CD8-positive, alpha-beta memory T cell (primary cell): ENCODE measurements at places on chromosomes 5 and 9. TPM values are rescaled to one million over a fixed set of nuclear protein-coding genes. Genes with fewer than 3 reads are reported as not detected.

PTPN3 gene
- 0.48 TPM for total RNA-seq

F12 gene
- 9.2 TPM for total RNA-seq

SLC36A2 gene
- total RNA-seq, result not detected

- no peaks in the 10 kb centered on the region for H3K36me3 ChIP-seq
- H3K4me1 ChIP-seq, result no peaks in the 10 kb centered on the region
- no peaks in the 10 kb centered on the region for H3K27me3 ChIP-seq
- DNase-seq, result no peak
- no peak overlapping the region for H3K27ac ChIP-seq
These were observed 80.9 kb upstream of the SPOCK1 start for GRCh38 chr5:137580030-137580429.

SEPTIN8 gene
- 34.5 TPM for total RNA-seq

PNPLA7 gene
- 2.0 TPM for total RNA-seq

DNA sequence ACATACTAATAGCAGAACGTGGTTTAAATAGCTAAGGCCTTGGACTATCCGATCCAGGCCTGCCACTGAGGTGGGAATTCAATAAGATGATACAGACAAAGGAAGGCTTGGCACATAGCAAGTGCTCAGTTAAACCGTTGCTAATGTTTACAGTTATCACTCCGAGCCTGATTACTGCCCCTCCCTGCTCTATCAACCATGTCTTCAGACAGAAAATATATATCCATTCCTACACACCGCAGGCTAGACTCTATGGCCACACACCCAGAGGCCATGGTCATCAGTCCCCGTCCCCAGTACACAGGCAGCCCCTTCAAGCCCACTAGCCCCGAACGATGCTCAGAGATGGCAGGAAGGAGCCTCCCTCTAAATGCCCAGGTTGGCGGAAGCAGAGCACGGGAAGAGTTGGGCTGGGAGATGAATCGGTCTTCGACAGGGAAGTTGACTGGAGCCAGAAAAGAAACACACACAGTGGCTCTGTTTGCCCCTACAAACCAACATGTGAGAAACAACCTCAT lies 49.7 kb upstream of the STXBP1 start:
- peaks cover 23% of the 10 kb centered on the region for H3K4me1 ChIP-seq
- no peak overlapping the region for H3K27ac ChIP-seq
- no peaks in the 10 kb centered on the region for H3K36me3 ChIP-seq
- DNase-seq, result no peak
- no peak overlapping the region for H3K4me3 ChIP-seq

DNA sequence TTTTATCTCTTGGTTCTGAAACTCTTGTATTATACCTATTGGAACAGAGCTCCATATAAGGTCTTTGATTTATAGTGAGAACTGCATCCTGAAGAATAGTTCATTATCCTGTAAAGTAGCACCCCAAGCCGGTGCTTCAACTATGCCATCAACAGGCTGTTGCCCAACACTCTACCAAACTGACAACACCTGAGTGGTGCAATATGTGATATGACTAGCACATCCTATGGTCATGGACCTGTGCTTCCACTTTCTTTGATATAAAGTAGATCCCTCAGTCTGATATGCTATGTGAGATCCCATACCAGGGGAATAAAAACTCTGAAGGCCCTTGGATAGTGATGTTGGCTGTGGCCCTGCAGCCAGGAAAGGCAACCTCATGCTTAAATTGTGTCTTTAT lies 15.8 kb downstream of the CSF2 start:
- no peak overlapping the region for H3K4me3 ChIP-seq
- no peaks in the 10 kb centered on the region for H3K27me3 ChIP-seq
- H3K36me3 ChIP-seq, result no peaks in the 10 kb centered on the region
- DNase-seq, result no peak
- H3K27ac ChIP-seq, result no peak overlapping the region
- no peaks in the 10 kb centered on the region for H3K4me1 ChIP-seq

DNA sequence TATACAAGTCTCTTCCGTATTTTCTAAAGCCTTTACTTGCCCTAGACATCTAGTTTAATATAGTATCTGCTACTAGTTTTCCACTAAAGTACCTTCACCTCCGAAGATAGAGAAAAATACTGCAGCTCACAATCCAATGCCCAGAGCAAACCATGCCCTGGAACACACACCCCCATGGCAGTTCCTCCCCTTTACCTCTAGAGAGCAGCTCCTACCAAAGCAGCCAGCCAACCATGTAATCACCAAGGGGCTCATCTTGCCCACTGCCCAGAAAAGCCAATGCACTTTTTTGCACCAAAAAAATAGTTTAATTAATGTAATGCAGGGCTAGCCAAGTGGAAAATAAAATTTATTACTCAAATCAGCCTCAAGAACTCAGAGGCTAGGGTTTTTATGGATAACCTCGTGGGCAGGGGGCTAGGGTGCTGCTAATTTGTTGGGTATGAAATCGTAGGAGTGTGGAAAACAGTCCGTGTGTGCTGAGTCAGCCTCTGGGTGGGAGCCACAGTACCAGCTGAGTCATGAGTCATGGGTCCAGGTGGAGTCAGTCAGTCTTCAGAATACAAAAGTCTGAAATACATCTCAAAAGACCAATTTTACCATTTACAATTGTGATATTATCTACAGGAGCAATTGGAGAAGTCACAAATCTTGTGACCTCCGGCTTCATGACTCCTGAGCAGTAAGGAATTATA lies 120.1 kb upstream of the ACO1 start:
- no peak overlapping the region for H3K27ac ChIP-seq
- no peaks in the 10 kb centered on the region for H3K27me3 ChIP-seq
- H3K4me1 ChIP-seq, result no peaks in the 10 kb centered on the region
- H3K4me3 ChIP-seq, result no peak overlapping the region
- no peak for DNase-seq

GRCh38 chr5:142798099-142798770 lies 28.1 kb downstream of the ARHGAP26 start:
- H3K27ac ChIP-seq, result no peak overlapping the region
- H3K36me3 ChIP-seq, result no peaks in the 10 kb centered on the region
- DNase-seq, result no peak
- H3K27me3 ChIP-seq, result no peaks in the 10 kb centered on the region

- no peak overlapping the region for H3K27ac ChIP-seq
- H3K4me1 ChIP-seq, result no peaks in the 10 kb centered on the region
- DNase-seq, result no peak
- H3K27me3 ChIP-seq, result no peaks in the 10 kb centered on the region
- H3K36me3 ChIP-seq, result no peaks in the 10 kb centered on the region
These were observed 353.0 kb downstream of the PLK2 start for GRCh38 chr5:58106754-58107410.

GRCh38 chr9:22073349-22073748 lies 64.2 kb upstream of the CDKN2B start:
- peaks cover 44% of the 10 kb centered on the region for H3K4me1 ChIP-seq
- no peak for DNase-seq
- H3K27ac ChIP-seq, result no peak overlapping the region
- no peak overlapping the region for H3K4me3 ChIP-seq
- no peaks in the 10 kb centered on the region for H3K36me3 ChIP-seq

PCDHGA1 gene
- total RNA-seq, result 0.09 TPM

- no peaks in the 10 kb centered on the region for H3K4me1 ChIP-seq
- no peak overlapping the region for H3K27ac ChIP-seq
- H3K4me3 ChIP-seq, result no peak overlapping the region
- H3K36me3 ChIP-seq, result no peaks in the 10 kb centered on the region
- DNase-seq, result no peak
- no peaks in the 10 kb centered on the region for H3K27me3 ChIP-seq
These were observed 50.0 kb downstream of the HACD4 start for GRCh38 chr9:20981486-20981885.

- no peaks in the 10 kb centered on the region for H3K4me1 ChIP-seq
- no peak overlapping the region for H3K27ac ChIP-seq
- H3K36me3 ChIP-seq, result no peaks in the 10 kb centered on the region
- no peaks in the 10 kb centered on the region for H3K27me3 ChIP-seq
- DNase-seq, result no peak
These were observed 127.5 kb upstream of the WWC1 start for GRCh38 chr5:168163966-168164365.

GRCh38 chr5:10480237-10480985 lies 38.7 kb downstream of the ROPN1L start:
- no peak for DNase-seq
- H3K4me3 ChIP-seq, result no peak overlapping the region
- no peaks in the 10 kb centered on the region for H3K36me3 ChIP-seq
- H3K4me1 ChIP-seq, result no peaks in the 10 kb centered on the region
- H3K27ac ChIP-seq, result no peak overlapping the region

DNA sequence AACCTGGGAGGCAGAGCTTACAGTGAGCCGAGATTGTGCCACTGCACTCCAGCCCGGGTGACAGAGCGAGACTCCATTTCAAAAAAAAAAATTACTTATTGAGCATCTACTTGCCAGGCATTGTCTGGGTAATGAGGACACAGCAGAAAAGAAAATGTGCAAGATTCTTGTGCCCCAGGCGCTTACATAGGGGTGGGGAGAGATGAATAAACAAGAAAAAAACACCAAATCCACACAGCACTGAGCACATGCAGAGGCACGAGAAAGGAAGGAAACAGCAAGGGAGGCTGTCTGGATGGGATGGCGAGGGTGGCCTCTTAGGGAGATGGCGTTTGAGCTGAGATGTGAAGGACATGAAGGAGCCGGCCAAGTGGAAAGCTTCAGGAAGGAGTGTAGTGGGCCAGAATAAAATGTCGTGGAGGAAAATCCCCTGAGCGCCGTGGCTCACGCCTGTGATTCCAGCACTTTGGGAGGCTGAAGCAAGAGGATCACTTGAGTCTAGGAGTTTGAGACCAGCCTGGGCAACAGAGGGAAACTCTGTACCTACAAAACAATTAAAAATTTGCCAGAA lies 13.9 kb downstream of the DYNC2I2 start:
- H3K27ac ChIP-seq, result no peak overlapping the region
- DNase-seq, result no peak
- no peak overlapping the region for H3K4me3 ChIP-seq
- H3K36me3 ChIP-seq, result no peaks in the 10 kb centered on the region
- no peaks in the 10 kb centered on the region for H3K27me3 ChIP-seq

PCDHB13 gene
- not detected for total RNA-seq

RASGEF1C gene
- not detected for total RNA-seq

- H3K36me3 ChIP-seq, result peaks cover 4% of the 10 kb centered on the region
- no peak for DNase-seq
- peak overlapping the region; percentile 52 for H3K4me3 ChIP-seq
These were observed 142.3 kb downstream of the SMARCA2 start for GRCh38 chr9:2157277-2158110.

DNA sequence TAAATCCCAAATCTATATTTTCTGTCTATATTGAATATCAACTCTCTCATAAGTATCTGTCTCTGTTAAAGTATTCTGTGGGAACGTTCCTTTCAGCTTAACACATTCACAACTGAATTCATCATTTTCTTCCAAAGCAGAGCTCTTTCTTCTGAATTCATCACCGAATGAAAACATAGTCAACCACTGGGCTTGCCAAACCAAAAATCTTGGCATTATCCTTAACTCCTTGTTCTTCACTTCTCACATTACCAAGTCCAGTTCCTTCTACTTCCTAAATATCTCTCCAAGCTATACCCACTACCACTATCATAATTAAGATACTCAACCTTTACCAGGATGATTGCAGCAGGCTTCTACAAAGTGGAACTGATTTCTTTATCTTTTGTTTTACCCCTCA lies 559.8 kb downstream of the MAT2B start:
- H3K27ac ChIP-seq, result no peak overlapping the region
- DNase-seq, result no peak
- no peaks in the 10 kb centered on the region for H3K4me1 ChIP-seq
- no peak overlapping the region for H3K4me3 ChIP-seq

TAL2 gene
- total RNA-seq, result not detected

DNA sequence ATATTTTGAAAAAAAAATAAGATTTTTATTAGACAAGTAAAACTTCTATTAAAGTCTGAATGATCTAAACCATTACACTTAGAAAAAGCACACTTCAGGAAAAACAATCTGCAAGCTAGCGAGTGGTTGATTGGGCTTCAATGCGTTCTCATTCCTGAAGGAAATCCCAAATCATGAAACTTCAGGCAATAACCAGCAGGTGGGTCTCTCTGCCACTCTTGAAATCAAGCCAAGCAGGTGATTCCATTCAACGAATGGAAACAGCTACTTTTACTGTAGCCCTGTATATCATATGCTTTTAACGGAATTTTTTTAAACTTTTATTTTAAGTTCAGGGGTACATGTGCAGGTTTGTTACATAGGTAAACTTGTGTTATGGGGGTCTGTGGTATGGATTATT lies 234.5 kb upstream of the TRPM3 start:
- no peak overlapping the region for H3K27ac ChIP-seq
- H3K27me3 ChIP-seq, result no peaks in the 10 kb centered on the region
- no peaks in the 10 kb centered on the region for H3K4me1 ChIP-seq
- no peaks in the 10 kb centered on the region for H3K36me3 ChIP-seq

GRCh38 chr5:171840066-171840465 lies 54.4 kb downstream of the SMIM23 start:
- no peaks in the 10 kb centered on the region for H3K27me3 ChIP-seq
- H3K4me1 ChIP-seq, result no peaks in the 10 kb centered on the region
- H3K4me3 ChIP-seq, result no peak overlapping the region
- DNase-seq, result no peak
- H3K27ac ChIP-seq, result no peak overlapping the region

DNA sequence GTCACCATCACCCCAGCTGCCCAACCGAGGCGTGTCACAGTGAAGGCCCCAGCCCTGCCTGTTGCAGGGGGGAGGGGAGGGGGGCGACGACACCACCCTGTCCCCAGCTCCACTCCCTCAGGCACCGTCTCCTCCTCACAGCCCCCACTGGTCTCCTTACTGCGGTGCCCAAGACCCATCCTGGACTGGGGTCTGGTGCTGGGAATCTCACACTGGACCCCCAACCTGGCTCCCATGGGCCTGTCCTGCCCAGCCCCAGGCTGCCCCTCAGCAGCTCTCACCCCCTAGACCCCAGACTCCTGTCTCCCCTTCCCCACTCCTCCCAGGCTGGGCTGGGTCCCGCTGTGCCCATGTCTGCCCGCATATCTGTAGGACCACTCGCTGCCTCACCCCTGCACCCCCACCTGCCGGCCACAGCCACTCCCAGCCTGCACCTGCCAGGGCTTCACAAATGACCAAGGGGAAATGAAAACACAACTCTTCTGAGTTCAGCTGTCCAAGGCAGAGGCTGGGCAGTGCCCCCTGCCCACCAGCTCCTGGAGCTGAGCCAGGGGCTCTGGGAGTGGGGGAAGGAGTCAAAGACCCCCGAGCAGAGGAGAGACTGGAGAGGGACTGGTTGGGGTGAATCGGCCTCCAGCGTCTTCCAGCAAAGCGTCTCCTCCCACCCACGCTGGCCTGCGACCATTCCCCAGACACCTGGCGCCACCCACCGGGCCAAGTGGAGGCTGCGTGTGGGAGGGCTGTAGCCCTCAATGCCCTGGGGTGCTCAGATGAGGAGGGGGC lies 32.6 kb upstream of the EGFL7 start:
- peak; percentile 43 for DNase-seq
- no peak overlapping the region for H3K27ac ChIP-seq
- no peaks in the 10 kb centered on the region for H3K36me3 ChIP-seq

LRRC19 gene
- not detected for total RNA-seq
